Stimulated activated CD8-positive, alpha-beta memory T cell treated with anti-CD3 and anti-CD28 coated beads, Interleukin-7, amount 100 ng/mL, for 4 hours (primary cell): ENCODE measurements at places on chromosomes 3 and 15.
A peak's percentile ranks its signal among the peaks of the same experiment; 100 is the strongest.

GRCh38 chr3:108552267-108553159 is 36.7 kb downstream of the CIP2A start:
- no peak for DNase-seq

DNA sequence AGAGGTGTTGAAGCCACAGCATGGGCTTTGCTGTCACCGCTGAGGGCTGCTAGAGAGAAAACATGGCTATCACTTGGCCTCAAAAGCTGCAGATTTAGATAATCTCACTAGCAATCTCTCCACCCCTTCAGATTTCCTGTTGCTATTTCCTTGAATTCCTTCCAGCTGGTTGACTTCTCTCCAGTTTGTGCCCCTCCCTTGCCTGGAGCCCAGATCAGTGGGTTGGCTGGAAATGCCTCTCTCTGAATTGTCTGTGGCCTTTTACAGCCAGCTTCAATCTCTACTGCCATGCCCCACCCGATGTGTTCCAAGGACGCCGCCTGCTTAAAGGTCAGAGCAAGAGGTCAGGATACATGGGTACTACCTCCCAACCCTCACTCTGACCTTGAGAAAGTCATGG is 294.1 kb downstream of the NTRK3 start:
- no peak for DNase-seq

- no peak for DNase-seq
Observed at GRCh38 chr3:118525077-118525476, 509.6 kb downstream of the IGSF11 start.

DNA sequence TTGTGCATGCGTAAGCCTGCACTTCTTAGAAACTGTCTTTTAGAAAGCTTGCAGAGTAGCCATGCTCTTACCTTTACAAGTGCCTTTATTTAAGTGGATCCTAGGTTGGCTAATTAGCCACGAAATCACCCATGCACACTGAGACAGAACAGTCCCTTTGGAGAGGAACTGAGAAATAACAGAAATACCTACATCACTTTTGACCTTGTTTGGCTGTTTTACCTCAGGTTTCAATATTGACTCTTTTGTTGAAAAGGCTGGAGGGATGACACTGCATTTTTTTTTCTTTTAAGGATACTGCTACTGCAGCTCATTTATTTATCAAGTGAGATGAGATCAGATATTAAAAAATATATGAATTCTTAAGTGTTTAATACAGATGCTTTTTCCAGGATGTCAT is 155.6 kb upstream of the GOLIM4 start:
- no peak for DNase-seq

DNA sequence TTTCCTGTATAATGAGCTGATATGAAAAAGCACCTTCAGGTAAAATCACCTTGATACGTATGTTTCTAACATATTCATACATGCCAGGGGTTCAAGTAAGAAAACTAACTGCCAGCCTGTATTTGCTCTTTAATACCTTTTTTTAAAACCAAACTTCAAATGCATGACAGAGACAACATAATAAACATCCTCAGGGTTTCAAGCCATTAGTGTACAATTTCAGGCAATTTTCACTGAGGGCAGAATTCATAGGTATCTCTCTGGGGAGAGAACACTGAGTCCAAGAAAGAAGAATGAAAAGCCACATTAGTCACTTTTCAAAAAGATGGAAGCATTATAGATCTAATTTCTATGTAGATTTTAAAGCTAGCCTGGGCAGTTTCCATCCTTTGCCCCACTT is 26.9 kb downstream of the MINDY4B start:
- DNase-seq, result no peak

DNA sequence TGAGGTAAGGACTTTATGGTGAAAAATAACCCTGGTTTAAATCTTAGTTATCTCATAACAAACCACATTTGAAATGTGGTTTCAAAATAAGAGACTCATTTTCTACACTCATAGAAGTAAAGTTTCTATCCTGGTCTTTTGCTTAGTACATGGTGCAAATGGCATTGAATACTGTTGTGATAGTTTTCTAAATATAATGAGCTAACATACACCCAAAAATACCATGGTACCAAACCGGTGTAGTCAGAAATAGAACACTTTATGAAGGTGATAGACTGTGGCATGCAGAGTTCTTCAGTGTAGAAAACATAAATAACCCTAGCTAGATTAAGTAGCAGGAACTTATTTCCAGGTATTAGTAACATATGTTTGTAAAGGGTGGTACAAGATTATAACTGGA is 629.4 kb downstream of the PLOD2 start:
- DNase-seq, result no peak

GRCh38 chr15:77576538-77576937 is 56.2 kb downstream of the LINGO1 start:
- DNase-seq, result no peak

DNA sequence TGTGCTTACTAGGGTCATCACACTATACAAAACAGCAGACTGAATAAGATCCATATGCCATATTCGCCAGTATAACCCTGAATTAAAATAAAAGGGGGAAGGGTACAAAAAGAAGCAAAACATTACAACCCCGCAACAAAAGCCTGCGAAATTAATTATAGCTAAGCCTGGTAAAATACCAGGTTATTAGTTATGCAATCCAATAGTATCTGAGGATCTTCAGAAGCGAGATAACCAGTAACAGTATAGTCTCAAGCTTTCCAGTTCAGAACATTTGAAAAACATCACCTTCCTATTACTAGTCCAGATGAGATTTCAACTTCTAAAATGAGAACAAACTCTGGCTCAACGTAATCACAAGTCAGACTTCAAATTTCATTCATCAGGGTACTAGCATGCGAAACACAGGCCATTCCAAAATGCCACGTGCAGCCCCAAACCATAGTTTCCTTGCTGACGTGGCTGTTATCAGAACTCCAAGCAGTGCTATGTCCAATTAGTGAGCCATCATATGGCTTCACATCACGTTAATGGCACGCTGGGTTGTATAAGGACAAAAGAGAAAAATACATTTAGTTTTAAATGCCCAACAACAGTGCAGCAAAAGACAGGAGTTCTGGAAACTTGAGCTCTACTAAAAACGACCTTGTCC is 1.1 kb downstream of the SSR3 start:
- DNase-seq, result no peak

GRCh38 chr3:172675441-172676193 is 35.2 kb downstream of the NCEH1 start:
- no peak for DNase-seq

- no peak for DNase-seq
Observed at GRCh38 chr3:166457382-166457781, 620.2 kb upstream of the BCHE start.

- DNase-seq, result no peak
Observed at GRCh38 chr3:26636096-26636727, 13.6 kb downstream of the LRRC3B start.

GRCh38 chr3:43288850-43289249 is 2.5 kb downstream of the SNRK start:
- DNase-seq, result no peak

GRCh38 chr3:40120806-40121205 is 188.7 kb upstream of the EIF1B start:
- DNase-seq, result no peak

GRCh38 chr3:187788984-187789857 is 44.0 kb upstream of the BCL6 start:
- no peak for DNase-seq

GRCh38 chr3:49339581-49339940 is 292 bp downstream of the USP4 start:
- peak; percentile 3 for DNase-seq
